ENCODE measurements at places on chromosomes 11 and 22.

GRCh38 chr11:129979046-129979605, 23.5 kb downstream of the PRDM10 start:
- DNase-seq: no peak

GRCh38 chr11:44877571-44878497, 72.8 kb downstream of the TP53I11 start:
- DNase-seq: no peak

DNA sequence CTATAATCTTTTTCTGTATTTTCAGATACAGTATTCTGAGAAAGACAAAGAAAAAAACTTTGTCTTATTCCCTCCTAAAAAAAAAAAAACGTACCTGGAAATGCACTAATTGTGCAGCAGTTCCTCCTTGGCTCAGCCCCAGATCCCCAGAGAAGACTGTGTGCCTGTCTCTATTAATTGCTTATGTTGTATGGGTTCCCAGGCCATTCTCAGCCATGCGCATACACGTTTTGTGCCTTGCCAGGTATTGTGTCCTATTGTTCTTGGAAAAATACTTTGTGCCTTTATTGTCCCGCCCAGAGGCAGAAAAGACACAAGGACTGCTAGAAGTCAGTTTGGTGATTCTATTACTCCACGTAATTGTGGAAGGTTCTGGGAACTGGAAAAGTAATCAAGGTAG, 91.2 kb downstream of the PIWIL4 start:
- no peak for DNase-seq

DNA sequence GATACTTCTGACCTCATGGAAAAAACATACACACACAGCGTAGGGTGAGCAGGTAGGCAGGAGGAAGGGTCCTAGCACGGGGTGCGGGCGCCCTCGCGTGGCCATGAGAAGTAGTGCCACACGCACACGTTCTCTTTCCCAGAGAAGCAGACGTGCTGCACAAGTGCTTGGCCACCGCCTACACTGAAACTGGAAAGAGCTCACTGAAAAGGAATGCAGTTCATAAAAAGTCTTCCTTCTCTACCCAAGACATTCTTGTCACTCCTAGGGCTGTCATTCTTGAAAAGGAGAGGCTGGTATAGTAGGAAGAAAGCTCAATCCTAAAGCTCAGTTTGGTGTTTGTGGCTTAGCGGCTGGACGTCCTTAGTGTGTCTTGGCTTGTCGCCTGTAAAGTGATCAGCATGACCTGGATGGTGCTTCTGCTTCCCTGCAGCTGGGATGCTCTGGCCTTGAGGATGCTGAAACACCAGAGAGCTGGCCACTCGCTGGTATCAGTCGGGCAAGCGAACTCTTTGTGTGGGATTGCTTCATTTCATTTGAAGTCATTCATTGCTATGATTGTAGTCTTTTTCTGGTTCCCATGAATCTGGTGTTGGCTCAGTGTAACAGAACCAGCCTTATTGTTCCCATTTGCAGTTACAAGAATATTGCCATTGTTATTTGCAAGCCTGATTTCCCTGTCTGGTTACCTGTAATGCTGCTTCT, 303.8 kb downstream of the NTM start:
- DNase-seq: peak; percentile 85

- no peak for DNase-seq
These were observed 32.5 kb downstream of the PDE3B start for GRCh38 chr11:14676068-14676467.
